ENCODE measurements at places on chromosomes 1 and 21.

DNA sequence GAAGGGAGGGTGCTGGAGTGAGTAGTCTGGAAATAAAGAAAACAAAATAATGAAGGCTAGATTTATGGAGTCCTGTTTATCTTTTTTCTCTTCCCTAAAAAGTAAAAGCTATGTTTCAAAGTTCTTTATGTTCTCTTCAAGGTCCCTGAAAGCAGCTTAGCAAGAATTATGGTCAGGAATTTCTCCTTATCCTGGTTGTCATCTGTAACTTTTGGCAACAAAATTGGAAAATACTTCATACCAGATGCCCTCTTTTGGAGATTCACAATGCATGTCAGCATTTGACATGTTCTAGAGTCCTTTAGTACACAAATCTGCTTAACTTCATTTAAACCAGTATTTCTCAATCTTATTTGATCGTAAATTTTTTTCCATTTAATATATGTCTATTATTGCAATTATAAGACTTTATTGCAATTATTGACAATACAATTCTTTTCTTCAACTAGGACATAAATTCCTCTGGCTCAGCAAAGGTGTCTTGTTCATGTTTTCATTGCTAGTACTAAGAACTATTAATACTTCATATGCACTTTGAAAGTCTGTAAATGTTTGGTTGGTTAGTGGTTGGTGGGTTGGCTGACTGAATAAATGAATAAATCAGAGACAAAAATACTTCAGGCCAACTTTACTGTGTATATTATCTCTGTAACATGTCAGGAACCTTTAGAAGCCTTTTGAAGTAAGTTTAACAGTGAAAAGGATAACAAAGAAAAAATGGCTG lies 101.5 kb downstream of the ATP1B1 start:
- H3K4me1 ChIP-seq, result no peaks in the 10 kb centered on the region
- no peaks in the 10 kb centered on the region for H3K36me3 ChIP-seq
- no peak overlapping the region for H3K27ac ChIP-seq
- H3K4me3 ChIP-seq, result no peak overlapping the region
- H3K27me3 ChIP-seq, result no peaks in the 10 kb centered on the region

DNA sequence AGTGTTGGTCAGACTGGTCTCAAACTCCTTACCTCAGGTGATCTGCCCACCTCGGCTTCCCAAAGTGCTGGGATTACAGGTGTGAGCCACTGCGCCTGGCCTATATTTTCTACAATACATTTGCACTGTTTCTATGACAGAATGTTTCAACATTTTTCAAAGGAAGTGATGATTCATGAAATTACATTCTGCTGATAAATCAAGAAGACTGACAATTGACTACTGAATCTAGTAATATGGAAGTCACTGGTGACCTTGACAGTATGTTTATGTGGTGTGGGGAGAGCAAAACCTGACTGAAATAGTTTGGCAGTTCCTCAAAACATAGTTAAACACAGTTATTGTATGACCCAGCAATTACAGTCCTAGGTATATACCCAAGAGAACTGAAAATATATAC lies 18.1 kb downstream of the LRIF1 start:
- peak; percentile 6 for DNase-seq
- peaks cover 38% of the 10 kb centered on the region for H3K36me3 ChIP-seq
- no peak overlapping the region for H3K27ac ChIP-seq
- no peak overlapping the region for H3K4me3 ChIP-seq
- peaks cover 6% of the 10 kb centered on the region for H3K4me1 ChIP-seq
- H3K27me3 ChIP-seq, result no peaks in the 10 kb centered on the region

DNA sequence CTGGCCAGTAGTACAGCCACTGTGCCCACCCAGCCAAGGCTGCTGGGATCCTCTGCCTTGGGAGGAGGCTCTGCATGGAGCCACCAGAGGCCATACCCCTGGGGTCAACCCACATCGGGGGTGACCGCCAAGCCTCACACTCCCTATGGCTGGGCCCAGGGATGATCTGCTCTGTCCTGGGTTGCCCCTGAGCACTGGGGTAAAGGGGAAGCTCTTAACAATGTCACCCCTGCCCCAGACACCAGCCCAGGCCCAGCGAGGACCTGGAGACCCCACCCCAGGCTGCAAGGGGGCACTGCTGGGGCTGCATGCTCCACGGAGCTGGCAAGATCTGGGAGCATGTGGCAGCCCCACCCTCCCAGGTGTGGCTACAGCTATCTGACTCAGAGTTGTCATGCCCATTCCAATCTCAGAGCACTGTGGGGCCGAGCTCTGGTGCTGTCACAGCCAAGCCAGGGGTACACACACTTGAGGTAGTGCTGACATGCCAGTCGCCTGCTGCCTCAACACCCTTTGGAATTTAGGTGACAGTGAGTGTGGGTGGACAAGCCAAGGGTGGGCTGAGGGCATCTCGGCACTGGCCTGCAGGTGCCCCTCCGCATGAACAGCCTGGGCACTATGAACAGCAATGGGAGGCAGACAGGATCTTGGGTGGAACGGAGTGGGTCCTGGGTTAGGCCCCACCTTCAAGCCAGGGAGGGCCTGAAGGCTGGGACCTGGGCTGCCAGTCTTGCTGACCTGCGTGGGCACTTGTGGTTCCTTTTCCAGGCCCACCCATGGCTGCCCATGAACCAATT lies 427.7 kb downstream of the LRRIQ3 start:
- H3K36me3 ChIP-seq, result no peaks in the 10 kb centered on the region
- H3K4me3 ChIP-seq, result no peak overlapping the region
- no peak for DNase-seq

DNA sequence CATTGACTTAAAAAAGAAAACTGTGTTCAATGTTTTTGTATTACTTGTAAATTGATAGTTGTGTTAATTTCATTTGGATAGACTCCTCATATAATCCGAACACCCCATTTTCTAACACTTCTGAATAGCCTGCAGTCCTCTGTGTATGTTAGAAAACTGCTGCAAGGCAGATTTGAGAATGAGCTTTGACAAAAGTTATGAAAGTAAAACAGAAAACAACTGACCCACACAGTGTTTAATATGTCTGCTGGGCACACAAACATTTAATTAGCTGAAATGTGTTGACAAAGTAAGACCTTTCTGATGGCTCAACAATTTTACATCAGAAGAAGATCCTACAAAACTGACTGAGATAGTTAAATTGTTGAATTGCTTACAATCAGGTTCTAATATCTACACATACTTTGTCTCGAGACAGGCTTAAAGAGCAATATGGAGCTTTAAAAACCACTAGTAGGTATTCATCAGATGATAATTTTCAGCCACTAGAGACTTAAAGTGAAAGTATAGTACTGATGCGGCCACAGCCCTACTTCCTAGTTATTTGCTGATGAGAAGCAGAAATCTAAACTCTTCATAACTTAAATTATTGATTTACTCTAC lies 40.0 kb upstream of the PRMT6 start:
- peaks cover 9% of the 10 kb centered on the region for H3K4me1 ChIP-seq
- H3K36me3 ChIP-seq, result no peaks in the 10 kb centered on the region
- no peak overlapping the region for H3K27ac ChIP-seq
- DNase-seq, result no peak

DNA sequence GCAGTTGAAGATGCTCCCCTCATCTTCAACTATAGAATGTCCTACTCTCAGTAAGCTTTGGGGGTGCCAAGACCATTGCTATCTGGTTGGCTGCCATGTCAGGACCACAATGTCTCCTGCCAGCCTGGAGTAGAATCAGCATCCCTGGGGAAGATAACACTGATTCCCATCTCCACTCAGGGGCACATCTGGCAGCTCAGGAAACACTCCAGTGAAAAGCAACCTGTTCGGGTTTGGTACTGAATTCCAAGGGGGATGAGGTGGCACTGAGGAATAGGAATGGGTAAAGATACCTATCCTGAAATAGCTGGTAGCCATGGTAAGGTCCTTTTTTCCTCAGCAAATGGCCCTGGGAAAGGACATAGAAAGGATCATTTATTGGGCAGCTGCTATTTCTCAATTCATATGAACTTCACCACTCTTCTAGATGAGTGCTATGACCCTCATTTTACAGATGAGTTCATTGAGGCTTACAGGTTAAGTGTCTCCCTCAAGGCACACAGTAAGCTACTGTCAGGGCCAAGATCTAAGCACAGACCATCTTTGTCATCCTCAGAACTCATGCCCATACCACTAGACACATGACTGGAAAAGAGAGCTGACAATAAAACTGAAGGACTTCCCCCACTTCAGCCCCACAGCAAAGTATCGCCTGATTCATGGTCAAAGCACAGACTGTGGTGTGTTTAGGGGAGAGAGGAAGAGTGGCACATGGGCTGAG lies 31.4 kb downstream of the AK2 start:
- peaks cover 14% of the 10 kb centered on the region for H3K36me3 ChIP-seq
- peaks cover 51% of the 10 kb centered on the region for H3K4me1 ChIP-seq
- peak overlapping the region; percentile 28 for H3K27ac ChIP-seq
- no peaks in the 10 kb centered on the region for H3K27me3 ChIP-seq
- H3K4me3 ChIP-seq, result no peak overlapping the region

DNA sequence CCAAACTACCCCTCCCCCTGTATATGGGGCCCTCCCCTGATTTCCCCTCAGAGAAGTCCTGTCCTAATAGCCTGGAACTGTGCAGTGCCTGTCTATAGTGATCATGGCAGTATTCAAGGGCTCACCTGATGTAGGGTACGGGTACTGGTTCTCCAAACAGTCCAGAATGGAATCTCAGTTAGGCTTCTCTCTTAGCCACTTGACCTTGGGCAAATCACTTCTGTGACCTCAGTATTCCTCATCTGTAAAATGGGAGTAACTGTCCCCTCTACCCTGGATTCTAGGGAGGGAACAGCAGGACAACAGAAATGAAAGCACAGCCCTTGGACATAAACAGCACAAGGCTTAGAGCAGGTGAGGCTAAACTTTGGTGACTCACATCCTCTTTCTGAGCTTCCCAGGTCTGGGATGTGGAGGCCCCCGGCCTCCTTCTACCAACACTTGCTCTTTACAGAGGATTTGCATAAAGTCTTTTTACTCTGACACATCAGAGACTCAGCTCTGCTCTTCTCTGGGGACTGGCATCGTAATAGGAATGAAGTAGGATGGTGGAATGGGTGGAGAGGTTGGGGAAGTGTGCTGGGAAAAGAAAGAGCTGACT lies 20.0 kb upstream of the PDZK1IP1 start:
- no peak overlapping the region for H3K4me3 ChIP-seq
- no peaks in the 10 kb centered on the region for H3K36me3 ChIP-seq
- H3K4me1 ChIP-seq, result no peaks in the 10 kb centered on the region
- H3K27ac ChIP-seq, result no peak overlapping the region
- H3K27me3 ChIP-seq, result no peaks in the 10 kb centered on the region
- peak; percentile 51 for DNase-seq
